ENCODE measurements at places on chromosomes 5 and 9.

DNA sequence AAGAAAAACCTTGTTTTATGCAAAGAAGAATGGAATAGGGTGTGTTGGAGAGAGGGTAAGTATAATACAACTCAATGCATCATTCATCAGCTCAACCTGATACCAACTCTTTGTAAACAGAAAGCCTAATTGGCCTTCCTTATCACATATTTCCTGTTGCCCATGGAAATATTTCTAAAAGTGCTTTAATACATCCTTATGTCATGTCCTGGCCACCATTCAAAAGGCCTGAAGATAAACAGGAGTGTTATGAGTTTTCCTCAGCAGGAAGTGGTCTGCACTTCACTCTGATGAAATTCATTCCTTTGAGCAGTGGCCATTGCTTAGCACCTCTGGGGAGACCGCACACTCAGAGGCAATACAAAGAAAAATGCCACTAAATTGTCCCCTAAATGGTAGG lies 511.2 kb downstream of the SEMA5A start:
- DNase-seq = no peak
- no peaks in the 10 kb centered on the region for H3K27me3 ChIP-seq
- H3K4me3 ChIP-seq = no peak overlapping the region
- no peak overlapping the region for H3K27ac ChIP-seq
- H3K36me3 ChIP-seq = no peaks in the 10 kb centered on the region
- no peaks in the 10 kb centered on the region for H3K4me1 ChIP-seq

DNA sequence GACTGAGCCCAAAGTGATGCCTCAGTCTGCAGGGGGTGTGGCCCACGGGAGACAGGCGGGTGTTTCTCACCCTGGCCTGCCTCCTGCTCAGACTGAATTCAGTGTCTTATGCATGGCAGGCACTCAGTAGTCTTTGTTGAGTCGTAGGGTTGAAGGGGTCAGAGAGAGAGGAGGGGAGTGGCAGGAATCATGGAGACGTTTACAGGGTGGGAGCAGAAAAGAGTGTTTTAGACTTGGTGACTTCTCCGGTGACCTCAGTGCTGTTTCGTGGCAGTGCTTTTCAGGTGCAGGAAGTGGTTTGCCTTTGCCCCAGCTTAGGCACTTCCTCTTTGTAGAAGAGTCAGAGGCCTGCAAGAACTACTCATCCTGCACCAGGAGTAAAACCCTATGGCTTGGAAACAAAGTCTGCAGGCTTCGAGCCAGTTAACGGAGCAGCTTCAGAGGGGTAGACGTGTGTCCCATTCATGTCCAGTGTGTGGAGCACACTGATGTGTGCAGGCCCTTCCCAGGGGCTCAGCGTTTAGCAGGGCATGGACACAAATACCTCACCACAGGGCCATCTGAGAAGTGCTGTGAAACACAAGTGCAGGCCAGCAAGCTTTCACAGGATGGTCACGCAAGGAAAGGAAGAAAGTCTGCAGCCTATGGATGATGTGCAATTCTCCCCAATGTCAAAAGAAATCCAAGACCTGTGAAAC lies 24.5 kb upstream of the SEMA4D start:
- H3K4me3 ChIP-seq = no peak overlapping the region
- no peaks in the 10 kb centered on the region for H3K36me3 ChIP-seq
- H3K4me1 ChIP-seq = peaks cover 20% of the 10 kb centered on the region
- no peak for DNase-seq
- peak overlapping the region; percentile 71 for H3K27ac ChIP-seq
- no peaks in the 10 kb centered on the region for H3K27me3 ChIP-seq

DNA sequence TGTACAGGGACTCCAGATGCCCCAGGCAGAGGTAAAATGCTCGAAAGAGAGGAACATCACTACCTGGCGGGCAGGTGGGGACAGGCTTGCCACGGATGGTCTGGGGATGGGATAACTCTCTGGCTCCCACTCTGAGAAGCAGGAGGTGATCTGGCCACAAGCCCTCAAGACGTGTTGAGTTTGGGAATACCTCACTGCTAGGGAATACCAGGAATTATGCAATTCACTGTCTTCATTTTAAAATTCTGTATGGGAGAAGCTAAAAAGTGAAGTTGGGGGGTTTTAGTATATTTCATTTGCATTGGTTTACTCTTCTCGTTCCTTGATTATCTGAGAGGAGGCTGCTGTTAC lies 510.4 kb downstream of the CCDC171 start:
- no peaks in the 10 kb centered on the region for H3K36me3 ChIP-seq
- H3K4me1 ChIP-seq = no peaks in the 10 kb centered on the region
- no peak for DNase-seq
- no peak overlapping the region for H3K4me3 ChIP-seq
- no peaks in the 10 kb centered on the region for H3K27me3 ChIP-seq

DNA sequence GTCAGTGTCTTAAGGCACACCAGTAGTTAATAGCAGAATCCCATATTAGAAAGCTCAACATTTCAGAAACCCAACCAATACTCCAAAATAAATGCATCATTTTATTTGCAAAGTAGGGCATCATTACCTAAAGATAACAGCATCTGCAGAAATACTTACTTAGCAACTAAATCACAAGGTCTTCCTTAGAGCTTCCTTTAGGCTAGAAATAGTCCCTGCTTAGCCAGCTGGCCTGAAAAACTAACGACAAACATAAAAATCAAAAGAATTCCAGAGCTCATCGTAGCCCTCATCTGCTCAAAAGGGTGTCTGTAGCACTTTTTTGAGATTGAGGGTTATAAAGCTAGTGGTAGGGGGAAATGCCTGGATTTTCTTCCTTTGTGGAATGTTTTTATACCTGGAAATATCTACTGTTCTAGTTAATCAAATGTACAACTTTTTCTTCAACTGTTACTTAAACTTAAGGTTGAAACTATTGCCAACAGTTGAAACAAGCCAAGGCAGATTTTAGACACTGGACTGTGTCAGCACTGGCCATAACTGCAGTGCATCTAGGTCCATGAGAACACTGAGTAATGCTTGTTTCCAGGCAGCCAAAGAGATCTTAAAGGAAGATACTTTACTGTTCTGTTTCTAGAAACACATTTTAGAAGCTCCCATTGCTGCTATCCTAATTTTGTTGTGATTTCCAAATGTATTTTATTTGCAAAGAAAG lies 129.4 kb upstream of the RASA1 start:
- H3K36me3 ChIP-seq = no peaks in the 10 kb centered on the region
- no peaks in the 10 kb centered on the region for H3K27me3 ChIP-seq
- DNase-seq = no peak
- no peak overlapping the region for H3K27ac ChIP-seq
- H3K4me1 ChIP-seq = no peaks in the 10 kb centered on the region

DNA sequence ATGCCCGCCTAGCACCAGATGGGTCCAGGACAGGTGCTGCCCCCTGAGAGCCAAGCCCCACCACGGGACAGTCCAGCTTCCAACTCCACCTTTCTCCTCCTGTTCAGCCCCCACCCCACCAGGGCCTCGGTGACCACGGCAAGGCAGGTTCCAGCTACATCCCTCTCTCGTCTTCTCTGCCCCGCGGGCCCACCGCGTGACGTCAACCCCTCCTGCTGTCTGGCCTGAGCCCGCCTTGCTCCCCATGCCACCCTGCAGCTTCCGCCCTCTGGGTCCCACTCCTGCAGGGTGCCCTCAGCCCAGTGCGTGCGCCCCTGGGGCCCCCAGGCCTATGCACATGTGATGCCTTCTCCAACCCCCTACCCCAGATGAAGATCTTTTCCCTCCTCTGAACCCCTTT lies 6.8 kb downstream of the GFPT2 start:
- H3K27ac ChIP-seq = no peak overlapping the region
- no peaks in the 10 kb centered on the region for H3K27me3 ChIP-seq
- no peaks in the 10 kb centered on the region for H3K4me1 ChIP-seq
- no peak for DNase-seq

- no peak overlapping the region for H3K4me3 ChIP-seq
- peaks cover 32% of the 10 kb centered on the region for H3K36me3 ChIP-seq
- no peaks in the 10 kb centered on the region for H3K27me3 ChIP-seq
Measured at GRCh38 chr9:95481000-95481399, 35.8 kb downstream of the PTCH1 start.

DNA sequence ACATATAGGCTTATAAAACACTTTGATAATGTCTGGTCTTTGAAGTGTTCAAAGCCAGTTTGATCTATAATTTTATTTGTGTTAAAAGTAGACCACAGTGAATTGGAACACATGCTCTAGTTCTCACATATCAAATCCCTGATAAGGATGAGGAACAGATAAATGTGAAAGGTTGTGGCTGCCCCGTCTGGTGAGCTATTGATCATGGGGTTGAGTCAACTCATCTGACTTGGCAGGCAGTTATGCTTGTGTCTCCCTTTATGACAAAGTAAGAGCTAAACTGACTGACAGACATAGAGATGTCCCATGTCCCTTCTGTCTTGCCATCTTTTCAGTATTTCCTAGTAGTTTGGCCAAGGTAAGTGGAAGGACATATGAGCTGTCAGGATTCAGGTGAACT lies 2.9 kb upstream of the ERMP1 start:
- DNase-seq = no peak
- H3K27me3 ChIP-seq = no peaks in the 10 kb centered on the region
- no peak overlapping the region for H3K27ac ChIP-seq

- H3K36me3 ChIP-seq = no peaks in the 10 kb centered on the region
- DNase-seq = no peak
- peaks cover 29% of the 10 kb centered on the region for H3K4me1 ChIP-seq
- H3K27ac ChIP-seq = peak overlapping the region; percentile 18
- H3K27me3 ChIP-seq = no peaks in the 10 kb centered on the region
- H3K4me3 ChIP-seq = no peak overlapping the region
Measured at GRCh38 chr5:1010641-1011046, 2.0 kb downstream of the NKD2 start.

GRCh38 chr5:7434914-7435313 lies 39.0 kb downstream of the ADCY2 start:
- H3K36me3 ChIP-seq = no peaks in the 10 kb centered on the region
- no peak overlapping the region for H3K4me3 ChIP-seq
- no peak overlapping the region for H3K27ac ChIP-seq
- DNase-seq = no peak
